Stimulated activated CD4-positive, alpha-beta T cell treated with anti-CD3 and anti-CD28 coated beads, Interleukin-1b, Interleukin-23, amount 100 ng/mL, for 24 hours (primary cell): ENCODE measurements at places on chromosomes 2 and 18.

GRCh38 chr18:57856128-57856527 is 53.0 kb upstream of the ATP8B1 start:
- DNase-seq: no peak

DNA sequence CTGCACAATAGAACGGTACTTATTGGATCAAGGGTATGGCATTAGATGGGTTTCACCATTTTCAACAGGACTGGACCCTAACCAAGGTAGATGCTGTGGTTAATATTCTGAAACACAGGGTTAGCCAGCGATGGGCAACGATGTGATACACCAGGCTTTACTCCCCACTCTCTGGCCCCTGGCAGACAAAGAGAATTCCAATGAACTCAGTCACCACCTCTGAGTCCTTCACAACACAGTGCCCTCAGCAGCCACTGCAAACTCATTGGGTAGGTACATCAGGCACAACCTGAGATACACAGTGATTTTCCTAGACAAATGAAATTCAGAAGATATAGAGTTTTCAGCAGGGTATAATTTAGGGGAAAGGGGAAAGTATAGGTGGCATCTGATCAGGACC is 634.5 kb downstream of the ZEB2 start:
- DNase-seq: no peak

- no peak for DNase-seq
Measured at GRCh38 chr18:1498216-1498615, 593.5 kb downstream of the ADCYAP1 start.

- no peak for DNase-seq
Measured at GRCh38 chr18:62394006-62394763, 69.1 kb downstream of the TNFRSF11A start.

- DNase-seq: no peak
Measured at GRCh38 chr2:108625186-108625827, 91.0 kb downstream of the LIMS1 start.

- no peak for DNase-seq
Measured at GRCh38 chr2:152171718-152172117, 3.8 kb downstream of the STAM2 start.

- no peak for DNase-seq
Measured at GRCh38 chr2:2850218-2850755, 519.2 kb upstream of the MYT1L start.

DNA sequence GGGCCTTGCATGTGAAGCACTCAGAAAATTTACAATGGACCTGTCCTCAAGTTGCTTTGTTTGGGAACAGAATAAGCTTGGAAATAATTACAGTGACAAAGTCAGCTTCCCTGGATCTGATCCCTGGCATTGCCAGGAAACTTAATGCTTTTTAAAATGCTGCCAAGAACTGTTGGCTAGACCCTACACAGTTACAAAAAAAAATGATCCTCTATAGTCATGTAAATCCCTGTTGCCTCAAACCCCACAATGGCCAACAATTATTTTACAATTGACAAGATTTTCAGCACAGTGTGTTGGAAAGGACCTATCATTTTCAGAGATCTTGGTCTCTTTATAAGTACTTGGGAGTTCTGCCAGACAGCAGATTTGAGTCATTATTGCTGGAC is 470.4 kb upstream of the ACVR2A start:
- no peak for DNase-seq

DNA sequence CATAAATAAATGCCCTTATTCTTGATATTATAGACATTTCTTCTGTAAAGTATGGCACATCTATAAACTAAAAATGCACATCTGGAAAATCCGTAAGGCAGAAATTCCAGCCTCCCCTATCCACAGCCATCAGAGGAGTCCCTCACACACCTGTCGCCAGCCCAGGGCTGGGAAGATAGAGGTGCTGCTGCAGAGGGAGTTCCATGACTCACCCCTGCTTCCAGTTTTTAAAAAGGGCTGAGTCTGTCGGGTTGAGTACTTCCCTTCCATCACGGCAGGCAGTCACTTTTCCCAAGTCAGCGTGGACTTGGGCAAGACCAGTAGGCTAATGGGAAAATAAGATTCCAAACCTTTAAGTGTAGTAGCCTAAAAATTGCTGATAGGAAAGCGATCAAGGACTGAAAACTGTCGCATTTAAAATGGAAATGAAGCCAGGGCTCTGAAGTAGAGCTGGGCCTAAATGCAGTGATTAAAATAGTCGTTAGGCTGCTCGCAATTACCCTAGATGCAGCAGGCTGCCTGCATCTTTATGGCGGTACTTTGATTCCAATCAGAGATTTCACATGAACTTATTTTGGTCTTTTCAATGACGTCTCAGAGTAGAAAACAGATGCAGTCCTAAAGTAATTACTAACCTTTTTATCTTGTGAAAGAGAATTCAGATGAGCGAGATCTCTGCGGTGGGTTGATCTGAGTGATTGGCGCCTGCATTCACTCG is 280.5 kb downstream of the AGAP1 start:
- no peak for DNase-seq
